Posterior vena cava (tissue), 2 donors: ENCODE measurements at places on chromosomes 2 and 18. TPM values are rescaled to one million over a fixed set of nuclear protein-coding genes. Genes with fewer than 3 reads are reported as not detected.

DNA sequence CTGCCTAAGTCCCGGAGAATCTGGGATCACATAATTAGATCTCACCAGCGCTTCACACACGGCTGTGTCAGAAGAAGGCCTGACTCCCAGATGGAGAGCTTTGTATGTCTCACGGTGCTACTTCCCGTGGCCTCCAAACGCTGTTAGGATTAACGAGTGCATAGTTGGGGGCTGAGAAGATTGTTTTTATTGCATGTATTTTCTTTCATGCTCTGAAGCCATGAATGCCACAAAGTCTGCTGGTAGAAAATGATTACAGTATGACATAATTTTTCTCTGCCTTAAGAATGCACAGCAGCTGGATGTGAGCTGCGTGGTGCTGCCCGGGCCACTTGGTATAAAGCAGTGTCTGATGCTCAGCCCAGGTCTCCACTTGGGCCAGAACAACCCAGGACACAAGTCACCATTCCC, 166.5 kb downstream of the SEPTIN10 start:
- DNase-seq: peak; percentile 56

- no peak for DNase-seq
Measured at GRCh38 chr2:169091761-169092519, 22.6 kb downstream of the DHRS9 start.

DNA sequence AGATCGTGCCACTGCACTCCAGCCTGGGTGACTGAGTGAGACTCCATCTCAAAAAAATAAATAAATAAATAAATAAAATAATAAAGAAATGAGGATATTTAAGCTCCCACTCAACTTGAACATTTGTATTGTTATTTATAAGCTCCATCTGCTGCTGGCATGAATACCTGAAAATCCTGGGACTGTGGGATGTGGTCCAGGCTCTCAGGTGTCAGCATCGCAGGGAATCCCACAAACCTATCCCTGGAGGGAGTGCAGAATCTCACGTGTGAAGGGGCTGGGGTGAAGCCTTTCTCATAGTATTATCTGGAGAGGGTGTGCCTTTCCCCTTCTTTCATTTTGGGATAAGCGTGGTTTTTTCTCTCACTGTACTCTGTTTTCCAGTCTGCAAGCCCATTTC, 47.4 kb upstream of the POLE4 start:
- DNase-seq: no peak

- no peak for DNase-seq
Measured at GRCh38 chr2:31467426-31467825, 52.9 kb upstream of the XDH start.

- DNase-seq: no peak
Measured at GRCh38 chr18:67300498-67300897, 216.0 kb downstream of the DSEL start.

DNA sequence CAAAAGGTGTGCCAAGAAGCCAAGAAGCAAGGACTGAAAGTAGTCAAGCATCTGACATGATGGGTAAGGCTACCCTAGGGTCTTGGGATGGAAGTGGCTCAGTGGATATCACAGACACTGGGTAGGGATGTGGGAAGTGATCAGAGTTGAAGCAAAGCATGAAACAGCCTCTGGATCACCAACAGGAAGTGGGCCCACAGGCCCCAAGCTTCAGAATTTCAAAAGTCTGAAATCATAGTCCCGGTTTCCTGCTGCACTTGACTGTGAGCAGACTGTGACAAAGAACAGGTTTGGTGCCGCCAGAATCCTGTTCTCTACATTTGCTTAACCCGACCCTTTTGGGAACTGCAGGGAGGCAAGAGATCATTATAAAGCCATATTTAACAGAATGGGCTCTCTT, 57.4 kb downstream of the SP100 start:
- DNase-seq: no peak

DNA sequence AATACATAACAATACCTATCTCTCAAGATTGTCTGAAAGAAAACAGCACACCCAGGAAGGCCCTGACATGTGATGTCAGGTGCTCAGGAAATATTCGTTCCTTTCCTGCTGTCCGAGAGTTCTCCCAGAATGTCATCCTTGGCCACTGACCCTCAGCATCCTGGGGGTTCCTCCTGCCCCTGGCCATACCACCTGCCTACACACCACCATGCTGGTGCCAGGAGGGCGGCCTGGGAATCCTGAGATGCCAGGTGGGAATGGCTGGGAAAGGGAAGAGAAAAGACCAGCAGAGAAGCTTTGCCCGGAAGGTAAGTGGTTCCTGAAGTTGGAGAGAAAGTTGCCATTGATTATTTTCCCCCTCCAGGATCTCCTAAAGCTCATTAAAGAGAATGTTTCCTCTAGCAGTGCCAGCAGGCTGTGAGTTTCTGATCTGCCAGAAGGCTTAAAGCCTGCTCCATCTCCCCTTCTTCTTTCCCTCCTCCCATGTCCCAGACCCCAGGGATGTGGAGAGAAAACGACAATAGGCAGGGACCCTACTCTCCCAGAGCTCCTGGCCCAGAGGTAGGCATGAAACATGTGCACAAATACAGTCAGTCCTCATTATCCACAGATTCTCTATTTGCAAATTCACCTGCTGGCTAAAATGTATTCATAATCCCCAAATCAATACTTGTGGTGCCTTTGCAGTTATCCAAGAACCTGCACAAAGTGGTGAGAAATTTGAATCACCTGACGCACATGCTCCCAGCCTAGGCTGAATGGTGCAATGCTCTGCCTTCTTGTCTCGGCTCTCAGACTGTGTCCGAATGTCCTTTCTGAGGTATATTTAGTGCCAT, 147.1 kb upstream of the MYCN start:
- no peak for DNase-seq

DNA sequence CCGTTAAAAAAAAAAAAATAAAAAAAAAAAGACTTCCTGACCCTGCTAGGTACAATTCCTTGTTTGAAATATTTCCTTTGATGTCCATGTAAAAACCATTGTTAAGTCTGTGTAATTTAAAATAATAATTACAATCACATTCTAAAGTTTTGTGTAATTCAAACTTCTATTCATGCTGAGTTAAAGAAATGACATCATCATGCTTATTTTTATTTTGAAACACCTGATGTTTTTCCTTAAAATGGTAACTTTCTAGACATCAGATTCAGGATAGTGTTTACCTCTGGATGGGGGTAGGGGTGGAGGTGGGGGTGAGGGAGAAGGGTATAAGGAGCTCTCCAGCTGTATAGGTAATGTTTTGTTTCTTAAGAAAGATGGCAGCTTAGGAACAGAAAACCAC, 92.8 kb downstream of the ADCYAP1 start:
- DNase-seq: no peak

DNA sequence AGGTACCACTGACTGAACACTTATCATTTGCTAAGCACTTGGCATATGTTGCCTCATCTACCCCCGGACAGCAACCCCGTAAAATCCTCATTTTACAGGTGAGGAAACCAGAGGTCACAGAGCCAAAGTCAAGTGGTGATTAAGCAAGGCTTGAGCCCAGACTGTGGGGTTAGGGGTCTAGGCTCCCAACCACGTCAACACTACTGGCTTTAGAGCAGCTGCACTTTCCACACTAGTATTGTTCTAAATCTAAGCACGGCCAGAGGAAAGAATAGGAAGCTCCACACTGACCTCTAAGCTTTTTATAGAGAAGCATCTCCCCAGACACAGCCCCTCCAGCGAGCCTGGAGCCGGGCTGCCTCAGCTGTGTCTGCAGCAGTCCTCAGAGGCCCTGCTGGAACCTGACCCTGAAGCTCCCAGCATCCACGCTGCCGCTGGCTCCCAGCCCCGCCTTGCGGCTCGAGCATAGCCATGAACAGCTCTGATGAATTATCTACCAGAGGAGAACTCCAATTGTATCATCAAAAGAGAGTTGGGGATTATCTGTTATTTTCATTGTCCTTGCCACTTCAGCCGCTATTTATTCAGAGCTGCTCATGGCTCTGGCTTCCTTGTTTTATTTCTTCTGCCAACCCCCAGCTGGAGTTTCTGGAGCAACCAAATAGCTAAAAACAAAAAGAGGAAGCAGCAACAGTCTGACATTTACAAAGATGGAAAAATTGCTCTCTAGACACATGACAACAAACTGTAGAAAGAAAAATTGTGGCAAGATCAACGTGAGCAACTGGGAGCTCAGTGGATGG, 62.2 kb upstream of the RTN4 start:
- DNase-seq: peak; percentile 96

DNA sequence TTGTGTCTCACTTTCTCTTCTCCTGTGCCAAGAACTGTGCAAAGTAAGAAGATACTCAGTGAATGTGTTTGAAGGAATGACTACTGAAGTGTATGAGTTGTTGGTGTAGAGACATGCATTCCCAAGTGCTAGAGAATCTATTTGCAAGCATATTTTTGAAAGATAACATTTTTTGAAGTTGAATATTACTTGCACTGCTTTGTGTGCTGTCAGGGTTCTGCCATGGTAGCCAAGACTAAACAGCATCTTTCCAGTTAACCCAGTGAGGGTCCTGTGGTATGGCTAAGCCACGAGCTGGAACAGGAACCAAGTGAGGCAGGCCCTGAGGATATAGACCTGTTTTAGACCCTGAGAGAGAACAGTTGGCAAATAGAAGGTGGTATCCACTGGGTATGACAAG, 35.2 kb upstream of the EFEMP1 start:
- no peak for DNase-seq

DNA sequence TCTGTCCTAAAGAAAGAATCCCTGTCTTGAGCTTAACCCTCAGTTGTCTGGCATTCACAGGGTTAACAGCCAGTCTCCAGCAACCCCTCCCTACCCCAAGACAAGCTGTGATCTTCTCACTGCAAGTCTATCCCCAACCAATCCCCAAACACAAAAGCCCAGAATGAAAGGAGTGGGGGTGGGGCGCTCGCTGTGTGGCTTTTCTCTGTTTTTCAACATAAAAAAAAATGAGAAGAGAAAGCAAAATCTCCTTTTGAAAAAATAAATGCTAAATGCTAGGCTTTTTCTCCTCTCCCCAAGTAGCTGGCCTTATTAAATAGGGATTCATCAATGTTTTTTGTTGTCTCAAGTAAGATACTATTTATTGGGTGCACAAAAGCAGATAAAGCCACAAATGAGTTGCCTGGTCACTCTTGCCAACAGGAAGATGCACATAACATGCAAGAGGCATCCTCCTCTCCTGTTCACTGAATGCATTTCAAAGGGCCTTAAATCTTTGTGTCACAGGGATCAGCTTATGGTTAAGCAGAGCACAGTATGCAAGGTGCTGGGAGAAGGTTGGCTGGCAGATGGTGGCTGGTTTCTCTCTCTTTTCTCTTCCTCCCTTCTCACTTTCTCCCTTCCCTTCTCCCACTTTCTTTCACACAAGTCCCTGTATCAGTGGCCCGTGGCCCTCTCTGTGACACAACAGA, 225.6 kb downstream of the CMPK2 start:
- no peak for DNase-seq

MAPRE3 gene
- 16.3 TPM for total RNA-seq

FARP2 gene
- total RNA-seq: 35.3 TPM
